Mammary microvascular endothelial cell (primary cell): ENCODE measurements at places on chromosomes 3 and 15. TPM values are rescaled to one million over a fixed set of nuclear protein-coding genes. Genes with fewer than 3 reads are reported as not detected.

The GOLGA8S gene
- total RNA-seq = 0.07 TPM in 1 of 2 replicates, not detected in the other

The GHSR gene
- not detected in 2 replicates for total RNA-seq

The AADAC gene
- total RNA-seq = 0.39 and 0.87 TPM in 2 replicates

The NT5DC2 gene
- total RNA-seq = 44.6 and 64.3 TPM in 2 replicates

The CCDC54 gene
- not detected in 2 replicates for total RNA-seq

The NR2E3 gene
- 0.13 TPM in 1 of 2 replicates, not detected in the other for total RNA-seq

The GOLGA6B gene
- total RNA-seq = not detected in 2 replicates

The STRC gene
- not detected in 2 replicates for total RNA-seq

The FGF7 gene
- total RNA-seq = under 0.01 TPM in 1 of 2 replicates, not detected in the other

The HYAL1 gene
- total RNA-seq = 5.1 and 9.8 TPM in 2 replicates

The CHRNA7 gene
- total RNA-seq = 0.64 and 0.73 TPM in 2 replicates

The MNS1 gene
- total RNA-seq = 1.1 and 1.3 TPM in 2 replicates

The TRH gene
- not detected in 2 replicates for total RNA-seq

The SNX22 gene
- total RNA-seq = 0.39 and 0.60 TPM in 2 replicates

The SERPINI1 gene
- total RNA-seq = 0.40 and 1.4 TPM in 2 replicates

The CKMT1B gene
- not detected in 2 replicates for total RNA-seq

The SST gene
- total RNA-seq = not detected in 2 replicates

The CADPS gene
- not detected in 2 replicates for total RNA-seq

The RBPMS2 gene
- total RNA-seq = 0.05 and 0.07 TPM in 2 replicates

The FAM81A gene
- total RNA-seq = 0.20 and 0.44 TPM in 2 replicates

The KBTBD13 gene
- total RNA-seq = not detected in 2 replicates

The SERPINI2 gene
- total RNA-seq = not detected in 2 replicates
